Tongue (tissue), 3 donors: ENCODE measurements at places on chromosomes 5 and 9. TPM values are rescaled to one million over a fixed set of nuclear protein-coding genes. Genes with fewer than 3 reads are reported as not detected.

The TOPORS gene
- total RNA-seq = 29.2 TPM

The TMEM267 gene
- 12.2 TPM for total RNA-seq

The CDK9 gene
- 47.2 TPM for total RNA-seq

The GADD45G gene
- total RNA-seq = 22.2 TPM

The IRGM gene
- not detected for total RNA-seq

The GDF9 gene
- total RNA-seq = 1.7 TPM

The SAPCD2 gene
- total RNA-seq = 5.6 TPM
